Skeletal muscle cell (primary cell): ENCODE measurements at places on chromosomes 2 and 18.
A peak's percentile ranks its signal among the peaks of the same experiment; 100 is the strongest.

GRCh38 chr18:63956755-63957154 lies 7.7 kb downstream of the HMSD start:
- no peak for DNase-seq

- no peak for DNase-seq
Measured at GRCh38 chr2:26588576-26588975, 52.6 kb downstream of the CIB4 start.

DNA sequence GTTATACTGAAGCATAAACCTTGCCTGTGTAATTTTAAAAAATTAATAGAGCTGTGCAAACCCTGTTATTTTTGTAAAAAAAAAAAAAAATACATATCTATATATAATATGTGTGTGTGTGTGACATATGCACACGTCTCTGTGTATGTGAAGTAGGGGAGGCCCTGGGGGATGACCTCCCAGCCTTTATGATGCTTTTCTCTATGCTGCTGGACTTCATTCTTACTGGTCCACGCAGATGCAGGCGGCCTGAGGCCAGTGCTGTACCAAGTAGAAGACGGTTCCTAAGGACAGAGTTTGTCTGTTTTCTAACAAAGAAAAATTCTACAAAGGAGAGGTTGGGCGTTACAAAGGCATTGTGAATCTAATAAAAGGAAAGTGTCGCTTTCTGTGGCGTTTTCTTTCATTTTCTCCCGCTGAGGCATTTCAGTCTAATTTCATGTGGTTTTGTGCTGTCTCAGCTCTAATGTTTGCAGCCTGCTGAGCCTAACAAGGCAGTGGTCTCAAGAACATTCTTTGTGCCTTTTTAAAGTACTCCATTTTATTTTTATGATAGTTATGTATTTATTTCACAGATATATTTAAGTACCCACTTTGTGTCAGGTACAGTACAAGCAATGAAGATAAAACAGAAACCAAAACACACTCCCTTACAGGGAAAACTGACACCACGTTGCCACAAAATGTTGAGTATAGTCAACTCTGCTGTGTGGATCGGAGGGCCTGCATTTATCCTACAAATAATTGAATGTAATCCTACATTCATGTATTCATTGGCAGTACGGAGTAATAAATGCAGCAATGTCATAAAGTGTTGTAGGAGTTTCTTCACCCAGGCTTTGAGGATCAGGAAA lies 118.0 kb downstream of the RAB3GAP1 start:
- DNase-seq, result no peak

DNA sequence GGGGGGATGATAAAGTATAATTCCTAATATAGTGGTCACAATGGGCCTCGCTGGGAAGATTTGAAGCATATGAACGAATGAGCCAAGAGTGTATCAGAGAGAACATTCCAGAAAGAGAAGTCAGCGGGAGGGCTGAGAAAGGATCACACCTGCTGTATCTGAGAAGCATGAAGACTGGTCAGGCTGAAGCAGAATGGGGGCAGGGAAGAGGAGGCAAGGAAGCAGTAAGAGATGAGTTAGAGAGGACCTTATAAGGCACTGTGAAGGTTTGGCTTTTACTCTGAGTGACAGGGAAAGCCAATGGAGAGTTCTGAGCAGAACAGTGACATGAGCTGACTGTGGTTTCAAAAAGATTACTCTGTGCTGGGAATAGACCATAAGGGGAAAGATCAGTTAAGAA lies 73.5 kb downstream of the CHN1 start:
- peak; percentile 45 for DNase-seq

DNA sequence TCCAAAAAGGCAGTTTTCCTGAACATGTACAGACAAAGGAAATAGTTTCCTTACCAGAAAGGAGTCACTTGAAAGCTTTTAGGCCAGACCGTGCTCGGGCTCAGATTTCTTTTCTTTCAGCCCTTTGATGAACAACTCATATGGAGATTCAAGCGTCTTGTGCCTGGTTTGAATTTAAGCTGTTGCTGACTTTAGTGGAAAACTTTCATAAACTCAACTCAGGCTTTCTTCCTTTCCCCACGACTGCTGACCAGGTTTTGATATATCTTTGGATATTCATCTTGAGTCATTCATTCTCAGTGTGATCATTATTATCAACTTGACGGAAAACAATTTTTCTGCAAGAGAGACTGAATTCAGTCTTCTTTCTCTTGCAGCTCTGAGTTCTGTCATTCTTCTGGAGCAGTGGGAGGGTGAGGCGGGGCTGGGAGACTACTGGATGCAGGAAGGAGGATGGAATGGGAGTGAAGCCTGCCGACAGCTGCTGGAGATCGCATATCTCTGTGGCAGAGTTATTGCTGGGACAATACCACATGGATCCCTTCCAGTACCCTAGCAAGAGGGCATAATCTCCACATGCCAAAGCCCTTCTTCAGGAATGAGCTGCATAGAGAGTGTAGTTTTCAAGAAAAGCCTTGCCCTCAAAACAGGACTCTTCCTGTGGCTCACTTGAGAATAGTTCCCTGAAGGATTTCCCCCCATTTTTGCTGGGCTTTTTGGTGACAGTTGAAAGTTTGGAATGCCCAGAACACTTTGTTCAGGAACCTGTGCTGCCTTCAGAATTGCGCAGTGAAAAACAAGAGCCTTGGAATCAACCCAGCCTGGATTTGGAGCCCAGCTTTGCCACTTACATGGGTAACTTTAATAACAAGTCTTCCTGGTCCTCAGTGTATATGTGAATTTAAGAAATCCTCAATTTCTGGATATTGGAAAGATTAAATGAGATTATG lies 364.4 kb downstream of the ZNF521 start:
- DNase-seq, result peak; percentile 60

GRCh38 chr18:61965311-61965710 lies 72.5 kb upstream of the RNF152 start:
- no peak for DNase-seq

DNA sequence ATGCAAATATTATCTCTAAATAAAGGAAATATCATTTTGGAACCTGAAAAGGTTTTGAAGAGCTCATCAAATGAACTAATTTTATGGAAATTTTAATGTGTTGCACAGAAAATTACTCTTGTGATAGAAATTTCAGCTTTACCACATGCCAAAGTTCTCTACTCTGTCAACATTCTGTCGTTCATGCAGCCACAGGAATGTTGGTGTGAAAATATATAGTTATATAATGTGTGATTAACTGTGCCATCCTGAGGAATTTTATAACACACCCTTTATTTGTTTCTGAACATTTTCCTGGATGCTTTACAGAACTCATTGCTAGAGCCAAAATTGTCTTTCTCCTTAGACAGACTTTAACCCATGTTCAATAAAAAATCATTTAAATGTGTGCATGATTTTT lies 202.5 kb upstream of the SLC8A1 start:
- no peak for DNase-seq

GRCh38 chr2:3633089-3633981 lies 24.7 kb upstream of the ALLC start:
- DNase-seq, result no peak

DNA sequence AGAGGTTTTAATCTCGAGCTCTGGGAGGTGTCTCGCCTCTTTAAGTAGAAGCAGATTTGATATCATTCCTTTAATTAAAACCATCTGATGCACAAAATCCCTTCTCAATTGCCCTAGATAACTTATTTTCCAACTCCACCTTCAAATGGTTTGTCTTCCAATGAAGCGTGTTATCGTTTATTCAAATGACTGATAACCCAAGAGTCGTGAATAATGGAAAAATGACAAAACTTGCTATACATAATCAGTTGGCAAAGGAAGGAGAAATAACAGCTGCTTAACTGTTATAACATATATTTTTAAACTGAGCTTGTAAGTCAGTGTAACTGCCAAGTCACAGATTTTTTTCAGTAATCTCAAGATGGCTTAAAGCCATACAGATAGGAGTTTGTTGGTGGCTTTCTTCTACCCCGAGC lies 144.6 kb downstream of the QPCT start:
- DNase-seq, result no peak

DNA sequence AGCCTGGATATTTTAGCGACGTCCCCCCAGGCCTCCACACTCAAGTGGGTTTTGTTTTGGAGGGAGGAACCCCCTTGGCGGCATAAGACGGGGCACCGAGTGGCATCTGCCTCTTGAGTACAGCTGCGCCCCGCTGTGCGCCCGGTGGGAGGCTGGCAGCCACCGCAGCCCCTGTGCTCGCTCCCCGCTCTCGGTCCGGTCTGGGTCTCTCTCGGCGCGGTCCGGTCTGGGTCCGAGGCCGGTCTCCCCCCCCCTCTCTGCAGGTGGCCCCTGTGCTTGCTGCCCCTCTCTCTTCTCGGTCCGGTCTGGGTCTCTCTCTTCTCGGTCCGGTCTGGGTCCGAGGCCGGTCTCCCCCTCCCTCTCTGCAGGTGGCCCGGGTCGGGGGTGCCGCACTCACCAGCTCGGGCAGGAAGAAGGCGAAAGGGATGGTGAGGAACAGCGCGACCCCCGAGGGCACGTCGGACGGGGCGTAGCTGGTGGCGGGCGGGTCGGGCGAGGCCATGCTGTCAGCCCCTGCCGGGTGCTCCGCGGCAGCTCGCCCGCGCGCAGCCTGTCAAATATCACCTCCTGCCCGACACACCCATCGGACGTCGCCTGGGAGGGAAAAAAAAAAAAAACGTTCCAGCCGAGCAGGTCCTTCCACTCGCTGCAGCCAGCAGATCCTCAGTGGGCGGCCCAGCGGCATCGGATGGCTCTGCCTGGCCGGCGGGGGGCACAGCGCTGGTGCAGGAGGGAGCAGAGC lies at the start of gene MALL:
Gene MALL (minus strand): TSS at position 532 of the 742 bp plus-strand sequence. CDS start 30 bp downstream, at position 502.
- DNase-seq, result no peak

- DNase-seq, result peak; percentile 94
Measured at GRCh38 chr2:122634256-122634655, 878.8 kb downstream of the TSN start.

DNA sequence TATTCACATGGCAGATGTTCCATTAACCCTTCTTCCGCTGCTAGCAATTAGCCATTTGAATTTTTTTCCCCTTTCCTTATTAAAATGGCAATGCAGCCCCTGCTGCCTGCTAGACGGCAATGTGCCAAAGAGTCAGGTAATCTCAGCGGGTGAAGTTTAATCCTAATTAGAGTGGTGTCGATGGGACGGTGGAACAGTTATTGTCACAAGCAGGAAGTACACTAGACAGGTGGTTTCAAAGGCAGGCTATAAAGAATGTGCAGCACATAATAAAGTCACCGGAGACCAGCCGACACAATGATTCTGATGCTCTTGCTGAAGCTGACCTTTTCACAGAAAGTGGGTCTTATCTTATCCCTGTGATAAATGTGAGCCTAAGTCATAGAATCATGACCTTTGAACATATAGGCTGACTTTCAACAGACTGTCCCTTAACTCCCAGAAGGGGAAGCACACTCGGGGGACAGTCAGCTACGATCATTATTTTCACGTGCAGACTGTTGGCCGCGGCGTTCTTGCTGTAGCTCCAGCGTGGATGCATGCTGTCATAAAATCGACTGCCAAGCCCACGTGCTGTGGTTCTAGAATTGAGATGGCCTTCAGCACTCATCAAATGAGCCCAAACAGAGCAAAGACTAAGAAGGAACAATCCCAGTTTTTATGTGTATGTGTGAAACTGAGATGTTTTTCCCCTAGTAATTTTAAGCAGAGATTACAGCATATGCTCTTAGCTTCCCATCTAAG lies 926.2 kb upstream of the SOX11 start:
- DNase-seq, result no peak

GRCh38 chr2:221674446-221674845 lies 102.3 kb upstream of the EPHA4 start:
- no peak for DNase-seq

DNA sequence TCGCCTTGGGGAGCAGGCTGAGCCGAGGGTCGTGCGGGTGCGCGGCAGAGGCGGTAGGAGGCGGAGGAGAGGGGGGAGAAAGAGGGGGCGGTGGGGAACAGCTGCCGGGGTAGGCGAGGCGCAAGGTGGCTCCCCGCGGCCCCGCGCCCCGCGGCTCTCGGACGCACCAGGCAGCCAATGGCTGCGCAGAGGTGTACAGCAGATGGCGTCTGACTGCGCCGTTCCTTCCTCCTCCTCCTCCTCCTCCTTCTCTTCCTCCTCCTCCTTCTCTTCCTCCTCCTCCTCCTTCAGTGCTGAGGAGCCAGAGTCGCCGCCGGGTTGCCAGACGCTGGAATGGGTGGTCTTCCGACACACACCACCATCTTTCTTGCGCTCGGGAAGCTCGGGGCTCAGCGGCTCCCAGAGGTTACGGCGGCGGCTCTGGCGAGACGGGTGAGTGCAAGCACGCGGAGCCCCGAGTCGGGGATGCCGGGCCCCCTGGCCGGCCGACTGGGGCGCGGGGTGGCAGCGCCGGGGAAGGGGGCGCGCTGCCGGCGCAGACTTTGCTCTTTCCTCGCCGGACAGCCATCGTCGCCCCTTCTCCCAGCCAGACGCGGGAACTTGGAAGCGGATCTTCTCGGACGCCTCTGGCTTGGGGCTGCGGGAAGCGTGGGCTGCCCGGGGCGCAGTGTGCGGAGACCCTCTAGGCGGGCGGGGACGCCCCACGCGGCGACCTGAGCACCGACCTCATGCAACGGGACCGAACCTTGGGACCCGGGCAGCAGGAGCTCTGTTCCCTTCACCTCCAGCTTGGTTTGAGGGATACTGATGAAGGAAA lies at the start of gene THSD7B:
Gene THSD7B (plus strand): TSS at position 290 of the 817 bp plus-strand sequence. CDS start 116,634 bp downstream, outside the sequence.
- DNase-seq, result no peak

- no peak for DNase-seq
Measured at GRCh38 chr2:146576339-146577111, 1268.3 kb upstream of the ACVR2A start.

- DNase-seq, result no peak
Measured at GRCh38 chr2:52558265-52558664, 1209.3 kb upstream of the CHAC2 start.

DNA sequence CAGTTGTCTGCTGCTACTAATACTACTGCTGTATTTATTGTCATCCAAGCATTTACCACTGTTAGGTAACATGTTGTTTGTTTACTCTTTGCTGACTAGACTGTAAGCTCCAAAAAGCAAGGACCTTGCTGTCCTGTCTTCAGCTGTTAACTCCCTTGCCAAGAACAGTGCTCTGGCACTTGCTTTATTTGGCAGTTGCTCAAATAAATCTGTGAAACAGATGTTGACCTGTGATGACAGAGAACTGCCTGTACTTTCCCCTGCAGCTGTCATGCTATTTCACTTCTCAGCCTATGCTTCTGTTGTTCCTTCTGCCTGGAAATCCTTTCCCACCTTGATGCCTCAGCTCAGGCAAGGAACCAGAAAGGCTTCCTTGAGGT lies 181.2 kb downstream of the ATAD2B start:
- DNase-seq, result peak; percentile 67

DNA sequence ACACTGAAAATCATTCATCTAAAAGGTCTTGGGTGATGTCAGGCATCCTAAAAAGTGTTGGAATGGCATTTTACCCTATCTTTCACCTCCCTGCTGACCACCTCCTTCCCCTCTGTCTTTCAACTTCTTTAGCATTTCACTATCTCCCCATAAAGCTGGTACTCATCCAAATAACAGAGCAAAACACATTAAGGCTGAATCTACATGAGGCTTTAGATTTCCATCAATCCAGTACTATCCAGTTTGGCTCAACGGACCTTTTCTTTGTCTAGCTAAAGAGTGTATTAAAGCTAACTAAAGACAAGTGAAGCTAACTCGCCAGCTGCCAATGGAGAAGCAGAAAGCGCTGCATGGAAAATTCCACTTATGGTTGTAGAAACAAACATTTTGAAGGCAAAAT lies 122.5 kb upstream of the NCKAP5 start:
- DNase-seq, result no peak

- DNase-seq, result no peak
Measured at GRCh38 chr18:22339913-22340312, 77.8 kb downstream of the CTAGE1 start.
